Endothelial cell (in vitro differentiated cells): ENCODE measurements at places on chromosomes 13 and 19. TPM values are rescaled to one million over a fixed set of nuclear protein-coding genes. Genes with fewer than 3 reads are reported as not detected.

MEDAG gene
- 0.77 TPM for total RNA-seq

SH2D3A gene
- 1.5 TPM for total RNA-seq

DDX49 gene
- total RNA-seq, result 33.7 TPM

PSG7 gene
- not detected for total RNA-seq

RFPL4AL1 gene
- total RNA-seq, result not detected

TMEM59L gene
- total RNA-seq, result 0.15 TPM

FFAR3 gene
- not detected for total RNA-seq

SYNE4 gene
- total RNA-seq, result 4.5 TPM

LILRB1 gene
- not detected for total RNA-seq

ZNF529 gene
- total RNA-seq, result 19.0 TPM

MRPL57 gene
- 14.0 TPM for total RNA-seq

CEACAM3 gene
- total RNA-seq, result not detected

PSG3 gene
- total RNA-seq, result not detected

DCLK1 gene
- total RNA-seq, result 1.6 TPM

SMAD9 gene
- total RNA-seq, result 0.26 TPM

PNMA8C gene
- 0.41 TPM for total RNA-seq

PPP2R1A gene
- total RNA-seq, result 302 TPM

ONECUT3 gene
- not detected for total RNA-seq

C5AR2 gene
- total RNA-seq, result 0.59 TPM

RASAL3 gene
- 1.5 TPM for total RNA-seq

SHD gene
- total RNA-seq, result 0.90 TPM

CACNA1A gene
- 9.0 TPM for total RNA-seq

SBSN gene
- 0.18 TPM for total RNA-seq

CCDC169 gene
- 3.1 TPM for total RNA-seq

CEACAM21 gene
- 74.1 TPM for total RNA-seq

ACP7 gene
- total RNA-seq, result 0.46 TPM

TUBA3C gene
- total RNA-seq, result not detected

PPM1N gene
- 0.33 TPM for total RNA-seq

LTBP4 gene
- total RNA-seq, result 175 TPM

SLC15A1 gene
- 0.10 TPM for total RNA-seq

ERICH6B gene
- total RNA-seq, result not detected

PSG6 gene
- not detected for total RNA-seq

ELOF1 gene
- 44.0 TPM for total RNA-seq
